ENCODE measurements at places on chromosomes 11 and 22.

DNA sequence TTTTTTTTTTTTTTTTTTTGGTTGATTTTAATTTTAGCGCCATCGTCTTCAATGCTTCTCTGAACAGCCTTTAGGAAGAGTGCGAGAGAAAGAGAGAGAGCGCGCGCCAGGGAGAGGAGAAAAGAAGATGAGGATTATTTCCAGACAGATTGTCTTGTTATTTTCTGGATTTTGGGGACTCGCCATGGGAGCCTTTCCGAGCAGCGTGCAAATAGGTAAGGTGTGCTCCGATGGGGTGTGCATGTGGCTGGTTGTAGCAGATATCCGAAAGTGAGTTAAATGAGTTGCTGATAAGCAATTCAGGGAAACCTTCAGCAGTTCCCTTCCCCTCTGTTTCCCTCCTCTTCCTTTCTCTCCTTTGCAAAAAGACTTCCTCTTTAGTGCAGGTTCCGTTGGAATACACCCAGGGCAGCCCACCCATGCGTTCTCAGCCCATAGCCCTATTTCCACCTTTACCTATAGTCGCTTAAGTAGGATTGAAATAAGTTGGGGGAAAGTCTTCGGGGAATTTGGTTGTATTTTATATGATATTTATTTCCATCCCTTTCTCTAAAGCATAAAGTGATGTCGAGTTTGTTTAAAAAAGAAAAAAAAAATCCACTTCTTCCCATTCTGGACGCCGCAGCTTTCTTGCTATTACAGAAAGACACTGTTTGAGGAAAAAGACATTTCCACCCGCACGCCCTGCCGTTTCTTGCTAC lies 1.1 kb downstream of the GRIA4 start:
- DNase-seq = no peak

GRCh38 chr22:36432592-36433317 lies 45.0 kb upstream of the MYH9 start:
- no peak for DNase-seq

GRCh38 chr11:126231725-126232459 lies 20.3 kb downstream of the FAM118B start:
- DNase-seq = no peak

DNA sequence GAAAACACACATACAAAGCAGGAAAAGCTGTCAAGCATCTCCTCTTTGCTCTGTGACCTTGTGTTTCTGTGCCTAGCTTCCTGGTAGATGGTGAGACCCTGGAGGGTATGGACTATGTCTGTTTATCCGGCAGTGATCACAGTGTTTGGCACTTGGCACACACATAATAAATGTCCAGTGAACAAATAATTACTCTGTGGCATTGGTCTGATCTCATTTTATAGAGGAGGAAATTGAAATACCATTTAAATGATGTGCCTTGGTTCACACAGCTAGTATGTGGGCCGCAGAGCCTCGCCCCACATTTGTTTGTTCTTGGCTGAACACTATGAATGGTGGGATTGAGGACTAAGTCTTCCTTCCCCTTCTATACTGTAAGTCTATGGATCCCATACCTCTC lies 104.7 kb upstream of the SPON1 start:
- DNase-seq = no peak

GRCh38 chr11:66081505-66081904 lies 11.4 kb downstream of the PACS1 start:
- DNase-seq = no peak

DNA sequence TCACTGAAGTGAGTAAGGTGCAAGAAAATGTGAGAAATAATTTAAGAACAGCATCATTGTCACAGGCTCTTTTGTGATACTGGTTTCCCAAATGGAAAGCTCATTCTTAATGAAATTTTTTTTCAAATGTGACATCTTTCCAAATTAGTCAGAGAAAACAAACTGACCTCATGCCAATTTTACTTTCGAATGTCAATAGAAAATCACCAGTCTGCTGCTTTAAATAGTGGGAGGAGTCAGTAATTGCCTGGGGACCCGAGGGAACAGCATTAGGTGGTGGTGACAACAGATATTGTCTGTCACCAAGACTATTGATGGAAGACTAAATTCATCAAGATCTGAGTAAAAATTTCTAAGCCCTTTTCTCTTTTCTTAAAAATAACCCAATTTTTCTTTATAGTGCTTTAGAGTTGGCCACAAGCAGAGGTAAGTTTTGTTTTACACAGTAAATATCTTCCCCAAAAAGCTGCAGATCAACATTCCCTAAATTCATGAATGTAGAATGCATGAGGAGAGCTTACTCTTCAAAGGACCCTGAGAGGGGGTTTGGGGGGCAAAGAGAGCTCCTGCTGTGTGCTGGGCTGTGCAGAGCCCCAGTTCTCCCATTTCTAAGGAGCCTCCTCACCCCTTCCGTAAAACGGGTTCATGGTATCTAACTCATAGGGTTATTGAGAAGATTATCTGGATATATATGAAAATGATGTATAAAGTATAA lies 95.1 kb downstream of the PIWIL4 start:
- DNase-seq = no peak

DNA sequence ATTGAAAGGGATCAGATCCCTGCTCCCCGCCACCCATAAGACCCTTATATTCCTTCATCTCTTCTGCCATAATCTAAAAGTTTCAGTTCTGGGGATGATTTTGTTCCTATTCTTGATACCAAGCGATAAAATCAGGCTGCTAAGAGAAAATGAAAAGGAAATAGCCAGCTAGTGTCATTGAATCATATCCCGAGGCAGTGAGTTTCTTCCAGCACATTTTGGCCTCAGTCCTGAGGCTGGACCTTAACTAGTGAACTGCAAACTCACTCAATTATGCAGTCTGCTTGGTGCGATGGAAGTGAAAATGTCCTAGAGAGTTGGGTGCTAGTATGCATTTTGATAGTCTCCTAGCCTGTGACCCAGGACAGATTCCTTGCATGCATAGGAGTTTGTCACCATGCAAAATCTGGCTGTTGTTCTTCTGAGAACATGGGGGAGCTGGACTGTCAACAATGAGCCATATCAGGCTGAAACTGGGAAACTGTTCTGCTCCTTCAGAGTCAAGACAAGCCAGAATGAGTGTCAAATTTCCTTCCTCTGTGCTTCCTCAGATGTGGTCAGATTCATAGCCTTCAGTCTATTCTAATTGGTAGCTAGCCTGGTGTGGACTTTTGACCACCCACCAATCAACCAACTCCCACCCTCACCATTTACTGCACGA lies 102.9 kb downstream of the CCDC81 start:
- DNase-seq = no peak

GRCh38 chr11:73734993-73735392 lies 25.9 kb downstream of the RAB6A start:
- DNase-seq = no peak

- DNase-seq = no peak
Observed at GRCh38 chr11:105401269-105401809, 208.5 kb upstream of the GRIA4 start.

- no peak for DNase-seq
Observed at GRCh38 chr11:19633276-19633675, 79.4 kb upstream of the NAV2 start.

DNA sequence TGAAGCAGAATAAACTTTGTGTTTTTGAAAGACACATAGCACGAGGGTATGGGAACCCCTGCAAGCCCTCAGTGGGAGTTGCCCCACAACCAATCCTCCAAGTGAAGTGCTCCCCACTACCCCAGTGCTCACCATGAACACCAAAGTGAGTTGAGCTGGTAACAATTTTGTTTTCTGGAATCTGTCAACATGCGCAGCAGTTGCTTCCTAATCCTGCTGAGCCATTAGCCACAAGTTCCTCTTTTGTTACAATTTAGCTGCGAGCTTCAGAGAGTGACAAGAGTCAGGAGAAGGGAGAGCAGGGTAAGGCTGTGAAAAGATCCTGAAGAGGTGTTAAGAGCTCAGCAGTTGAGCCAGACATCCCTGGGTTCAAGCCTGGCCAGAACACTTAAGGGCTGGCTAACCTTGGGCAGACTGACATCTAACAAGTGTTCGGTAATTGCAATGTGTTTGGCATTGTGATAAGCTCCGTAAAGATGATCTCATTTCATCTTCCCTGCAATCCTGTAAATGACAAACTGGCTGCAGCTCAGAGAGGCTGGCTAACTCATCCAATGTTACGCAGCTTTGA lies 24.1 kb upstream of the ASPHD2 start:
- DNase-seq = no peak

- no peak for DNase-seq
Observed at GRCh38 chr11:48017105-48017830, 36.9 kb downstream of the PTPRJ start.

DNA sequence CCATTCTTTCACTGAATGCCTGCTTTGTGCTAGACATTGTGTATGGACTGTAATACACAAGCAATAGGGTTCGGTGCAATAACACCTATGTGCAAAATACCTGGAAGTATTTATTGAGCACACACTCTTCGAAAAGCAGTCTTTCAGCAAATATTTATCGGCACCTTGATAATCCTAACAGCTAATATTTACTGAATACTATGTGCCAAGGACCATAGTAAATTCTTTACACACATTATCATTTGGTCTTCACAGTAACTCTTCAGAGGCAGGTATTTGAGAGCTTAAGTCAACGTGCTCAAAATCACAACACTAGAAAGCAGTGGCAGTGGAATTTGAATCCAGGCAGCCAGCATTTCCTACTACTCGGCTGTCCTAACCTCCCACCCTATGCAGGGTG lies 2.2 kb downstream of the B3GNT6 start:
- DNase-seq = no peak

GRCh38 chr11:102267609-102268008 lies 49.7 kb upstream of the BIRC3 start:
- DNase-seq = no peak

DNA sequence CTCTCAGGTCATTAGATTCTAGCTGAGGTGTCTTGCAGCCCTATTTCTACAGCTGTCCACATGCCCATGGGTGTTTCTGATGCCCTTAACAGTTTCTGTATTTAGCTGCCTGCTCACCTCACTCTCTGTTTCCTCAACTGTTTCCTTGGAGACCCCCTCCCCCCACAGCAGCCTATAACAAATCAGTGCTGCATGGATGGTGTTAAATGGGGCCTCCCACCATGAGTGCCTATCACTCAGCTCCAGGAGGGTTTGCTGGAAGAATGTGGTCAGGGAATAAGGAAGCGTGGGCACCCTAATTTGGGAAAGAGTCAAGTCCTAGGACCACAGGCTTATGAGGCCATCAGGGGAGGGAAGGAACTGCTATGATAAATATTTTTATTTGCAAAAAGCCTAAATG lies 8.6 kb downstream of the KLHL35 start:
- DNase-seq = no peak

- DNase-seq = no peak
Observed at GRCh38 chr11:11267312-11267711, 85.7 kb downstream of the CSNK2A3 start.

DNA sequence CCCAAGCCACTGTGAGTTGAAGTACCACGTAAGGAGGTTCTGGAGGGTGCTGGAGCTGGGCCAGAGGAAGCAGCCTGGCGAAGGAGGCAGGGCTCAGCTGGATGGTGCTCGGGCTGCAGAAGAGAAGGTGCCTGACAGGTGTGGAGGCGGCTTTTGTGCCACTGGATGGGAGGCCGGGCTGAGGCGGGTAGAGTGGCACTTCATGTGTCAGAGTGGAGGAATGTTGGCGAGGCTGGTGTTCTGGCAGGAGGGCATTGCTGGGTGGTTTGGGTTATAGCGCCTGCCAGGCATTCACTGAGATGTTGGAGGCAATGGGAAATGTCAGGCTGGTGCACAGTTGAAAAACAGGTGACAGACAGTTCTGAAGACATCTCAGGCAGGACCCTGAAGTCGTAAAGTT lies 24.2 kb downstream of the UBE2L3 start:
- no peak for DNase-seq

- no peak for DNase-seq
Observed at GRCh38 chr22:30614268-30614667, 7.3 kb downstream of the TCN2 start.

DNA sequence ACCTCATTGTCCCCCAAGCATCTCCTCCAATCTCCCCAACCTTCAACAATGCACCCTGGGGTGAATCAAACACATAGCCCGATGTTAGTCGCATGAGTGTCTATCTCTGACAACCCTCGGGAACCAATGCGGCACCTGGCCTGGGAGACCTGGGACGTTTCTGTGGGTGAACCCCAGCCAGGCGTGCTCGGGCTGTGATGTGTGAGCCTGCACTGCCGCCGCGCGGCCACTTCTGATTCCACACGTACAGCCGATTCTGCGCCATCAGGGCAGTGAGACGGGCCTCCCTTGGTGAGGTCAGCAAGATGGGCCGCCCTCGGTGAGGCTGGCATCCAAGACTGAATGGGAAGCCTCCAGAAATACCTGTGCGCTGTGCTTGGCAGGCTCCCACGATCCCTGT lies 5.2 kb upstream of the H19 start:
- no peak for DNase-seq

DNA sequence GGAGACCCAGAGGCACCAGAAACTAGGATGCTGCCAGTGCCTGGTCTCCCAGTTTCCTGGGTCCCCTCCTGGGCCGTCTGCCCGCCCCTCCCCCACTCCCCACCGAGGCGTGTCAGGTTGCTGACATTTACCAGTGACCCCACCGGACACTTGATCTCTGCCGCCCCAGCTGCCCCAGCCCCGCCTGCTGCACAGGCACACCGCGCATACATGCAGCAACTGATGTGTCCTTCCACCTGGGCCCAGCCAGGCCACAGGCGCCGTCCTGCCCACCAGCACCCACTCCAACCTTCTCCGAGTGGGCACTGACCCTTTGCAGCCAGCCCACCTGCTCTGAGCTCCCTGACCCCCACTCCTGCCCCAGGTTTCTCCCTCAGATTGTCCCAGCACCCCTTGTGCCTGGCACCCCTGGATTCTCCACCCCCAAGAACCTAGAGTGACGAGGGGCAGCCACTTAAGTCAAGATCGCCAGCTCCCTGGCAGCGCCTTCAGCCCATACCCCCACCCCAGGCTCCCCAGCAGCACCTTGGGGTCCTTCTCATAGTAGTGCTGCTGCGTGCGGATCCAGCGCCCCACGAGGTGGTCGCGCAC lies 548 bp downstream of the PYGM start:
- DNase-seq = no peak

- no peak for DNase-seq
Observed at GRCh38 chr11:78860720-78861422, 286.2 kb upstream of the NARS2 start.

- DNase-seq = no peak
Observed at GRCh38 chr22:44491269-44492035, 6.6 kb downstream of the RTL6 start.

Data from stimulated activated CD8-positive, alpha-beta memory T cell treated with anti-CD3 and anti-CD28 coated beads, Interleukin-4, amount 100 ng/mL, for 1 hour (primary cell).